ENCODE measurements at places on chromosomes 16 and 17. TPM values are rescaled to one million over a fixed set of nuclear protein-coding genes. Genes with fewer than 3 reads are reported as not detected.

GRCh38 chr17:75566834-75567233 is 20.8 kb upstream of the MYO15B start:
- no peak for DNase-seq

HOXB5 gene
- polyA plus RNA-seq: not detected

C1QTNF8 gene
- polyA plus RNA-seq: not detected

IRX6 gene
- not detected for polyA plus RNA-seq

DNA sequence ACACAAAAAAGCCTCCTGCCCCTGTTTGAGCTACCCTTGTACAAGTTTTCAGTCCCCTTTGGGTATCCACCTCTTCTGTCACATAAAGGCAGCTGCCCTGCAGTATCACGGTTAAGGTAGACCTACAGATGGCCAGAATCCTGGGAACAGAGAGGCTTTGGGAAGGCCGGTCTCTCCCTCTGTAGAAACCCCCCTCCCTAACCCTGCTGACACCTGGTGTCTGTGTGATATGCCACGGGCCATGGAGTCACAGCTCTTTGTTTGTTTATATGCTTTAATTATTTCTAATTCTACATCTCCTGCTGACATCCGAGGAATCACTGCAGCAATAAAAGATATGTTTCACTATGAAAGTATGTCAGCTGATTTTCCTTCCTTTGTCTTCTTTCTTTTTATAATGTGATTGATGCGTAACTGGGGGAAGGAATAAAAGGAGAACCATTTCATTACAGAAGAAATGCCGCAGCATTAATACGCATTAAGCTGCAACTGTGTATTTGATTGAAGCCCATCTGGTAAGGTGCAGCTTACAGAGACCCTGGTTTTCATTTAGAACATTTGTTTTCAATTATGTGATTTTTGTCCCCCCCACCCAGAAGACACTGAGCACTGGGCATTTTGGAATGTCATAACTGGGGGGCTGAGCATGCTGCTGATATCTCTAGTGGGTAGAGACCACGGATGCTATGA is 142.1 kb downstream of the SLC39A11 start:
- DNase-seq: no peak

PMP22 gene
- polyA plus RNA-seq: 122 TPM

DNA sequence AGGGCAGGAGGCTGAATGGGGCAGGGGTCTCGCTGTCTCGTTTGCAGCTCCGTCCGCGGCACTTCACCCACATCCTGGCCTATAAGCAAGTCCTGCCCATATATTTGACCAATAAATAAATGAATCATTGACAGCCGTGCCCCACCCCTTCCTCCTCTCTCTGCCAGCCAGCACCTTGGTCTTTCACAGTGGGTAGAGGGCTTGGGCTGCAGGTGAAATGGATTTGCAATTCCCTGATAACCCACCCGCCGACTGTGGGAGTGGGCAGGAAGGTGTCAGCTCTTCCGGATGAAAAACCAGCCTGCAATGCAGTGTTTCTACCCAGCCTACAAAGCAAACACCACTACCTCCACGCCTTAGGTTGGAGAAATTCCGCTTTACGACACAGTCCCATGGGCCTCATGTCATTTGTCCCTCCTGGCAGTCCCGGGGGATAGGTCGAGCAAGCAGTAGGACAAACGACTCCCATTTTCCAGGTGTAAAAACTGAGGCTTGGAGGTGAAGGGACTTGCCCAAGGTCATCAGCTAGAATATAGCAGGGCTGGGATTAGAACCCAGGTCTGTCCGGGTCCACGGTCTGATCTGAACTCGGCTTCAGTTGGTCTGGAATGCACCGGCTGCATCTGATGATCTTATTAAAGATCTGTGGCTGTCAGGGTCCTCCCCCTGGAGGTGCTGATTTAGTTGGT is 79.0 kb downstream of the ABCC1 start:
- no peak for DNase-seq

RND2 gene
- polyA plus RNA-seq: 0.89 TPM

TEPSIN gene
- 19.4 TPM for polyA plus RNA-seq
